ENCODE measurements at places on chromosomes 3 and 15. TPM values are rescaled to one million over a fixed set of nuclear protein-coding genes. Genes with fewer than 3 reads are reported as not detected.

Gene CSPG5
- total RNA-seq: 0.48 TPM

Gene AGTR1
- not detected for total RNA-seq

Gene NIPA2
- 59.1 TPM for total RNA-seq

Gene STARD9
- 6.3 TPM for total RNA-seq

- no peak for DNase-seq
Observed at GRCh38 chr15:68809517-68809916, 11.2 kb downstream of the ANP32A start.

DNA sequence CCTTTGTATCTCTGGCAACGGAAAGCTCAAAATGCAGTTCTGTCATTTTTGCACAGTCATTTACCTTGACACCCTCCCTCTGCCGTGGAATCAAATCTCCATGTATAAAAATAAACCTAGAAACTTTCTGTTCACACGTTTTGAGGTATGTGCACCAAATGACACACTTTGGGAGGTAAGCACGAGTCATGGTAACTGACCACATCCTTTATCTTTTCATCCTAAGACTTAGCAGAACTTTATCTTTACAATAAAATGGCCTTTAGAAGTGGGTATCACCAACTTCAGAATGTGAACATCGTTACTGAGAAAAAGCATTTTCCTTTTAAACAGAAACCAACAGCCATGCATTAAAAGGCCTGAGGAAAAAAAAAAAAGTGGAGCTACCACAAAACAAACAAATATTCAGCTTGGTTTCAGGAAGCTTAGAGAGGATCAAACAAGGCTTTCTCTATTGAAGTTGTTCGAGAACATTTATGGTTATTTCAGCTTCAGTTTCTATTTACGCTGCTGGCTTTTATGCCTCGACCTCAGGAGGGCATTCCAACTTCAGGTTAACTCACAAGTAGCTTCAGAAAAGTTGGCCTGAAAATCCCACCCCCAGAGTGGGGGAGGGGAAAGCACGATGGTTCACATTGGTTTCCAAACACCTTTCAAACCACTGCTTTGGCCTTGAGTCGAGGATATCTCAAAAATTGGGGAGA is 171.1 kb upstream of the ICE2 start:
- DNase-seq: peak; percentile 44

- DNase-seq: no peak
Observed at GRCh38 chr3:11494131-11494916, 149.4 kb downstream of the VGLL4 start.

DNA sequence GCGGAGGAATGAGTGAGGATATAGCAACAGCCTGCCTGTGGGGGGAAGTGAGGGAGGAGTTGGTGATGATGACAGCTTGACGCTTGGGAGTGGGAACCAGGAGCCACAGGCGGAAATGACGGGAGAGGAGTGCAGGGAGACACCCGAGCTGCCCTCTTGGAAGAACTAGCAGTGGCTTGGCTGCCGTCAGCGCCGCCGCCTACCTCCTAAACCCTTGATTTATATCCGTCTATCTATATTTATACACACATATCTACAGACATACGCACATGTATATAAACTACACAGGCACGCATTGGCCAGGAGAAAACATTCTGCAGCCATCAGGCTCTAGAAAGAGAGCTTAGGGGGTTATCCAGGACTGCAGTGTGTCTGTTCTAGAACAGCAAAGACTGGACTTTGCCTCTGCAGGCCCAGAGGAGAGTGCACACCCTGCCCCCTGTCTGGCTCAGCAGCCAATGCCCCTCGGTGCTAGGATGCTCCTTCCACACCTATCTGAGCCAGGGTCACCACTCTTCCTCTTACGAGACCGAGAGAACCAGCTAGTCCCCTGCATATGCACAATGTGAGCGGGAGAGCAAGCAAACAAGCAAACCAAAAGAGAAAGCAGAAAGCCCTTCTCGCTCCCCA is 45.3 kb upstream of the MAGEF1 start:
- DNase-seq: no peak

DNA sequence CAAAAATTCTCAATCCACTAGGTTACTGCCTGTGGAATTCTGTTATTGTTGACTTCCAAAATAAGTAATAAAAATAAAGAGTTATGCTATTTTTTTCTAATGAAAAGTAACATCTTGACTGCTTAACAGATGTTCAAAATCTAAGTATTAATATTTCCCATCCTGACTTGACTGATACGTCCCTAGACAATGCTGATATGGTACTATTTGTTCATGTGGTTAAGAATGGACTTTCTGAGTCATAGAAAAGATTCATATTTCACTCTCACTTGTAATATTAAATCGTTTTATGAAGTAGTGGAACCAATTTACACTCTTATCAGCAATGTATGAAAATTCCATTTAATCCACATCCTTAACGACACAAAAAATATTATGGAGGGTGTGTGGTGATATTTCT is 104.8 kb upstream of the PLSCR5 start:
- DNase-seq: no peak

DNA sequence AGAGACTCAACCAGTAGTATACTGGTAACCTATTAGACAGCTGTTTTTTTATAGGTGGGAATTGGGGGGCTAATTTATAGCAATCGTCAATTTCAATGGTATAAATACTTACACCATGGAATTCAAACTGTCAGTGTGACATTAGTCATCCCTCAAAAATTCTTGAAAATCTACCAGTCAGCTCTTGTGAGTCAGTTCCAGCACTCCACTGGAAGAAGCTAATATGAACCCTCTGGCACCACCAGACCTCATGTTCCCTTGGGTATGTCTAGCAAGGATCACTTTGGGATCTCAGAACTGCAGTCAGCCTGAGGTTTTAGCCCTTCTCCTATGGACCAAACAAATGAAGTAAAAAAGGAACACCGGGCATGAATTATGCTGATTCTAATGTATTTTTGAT is 11.8 kb upstream of the UACA start:
- DNase-seq: no peak

- no peak for DNase-seq
Observed at GRCh38 chr3:24829011-24829581, 334.4 kb upstream of the THRB start.

GRCh38 chr3:24201301-24201700 is 256.2 kb downstream of the NR1D2 start:
- no peak for DNase-seq

- no peak for DNase-seq
Observed at GRCh38 chr3:35409991-35410390, 229.3 kb upstream of the ARPP21 start.

DNA sequence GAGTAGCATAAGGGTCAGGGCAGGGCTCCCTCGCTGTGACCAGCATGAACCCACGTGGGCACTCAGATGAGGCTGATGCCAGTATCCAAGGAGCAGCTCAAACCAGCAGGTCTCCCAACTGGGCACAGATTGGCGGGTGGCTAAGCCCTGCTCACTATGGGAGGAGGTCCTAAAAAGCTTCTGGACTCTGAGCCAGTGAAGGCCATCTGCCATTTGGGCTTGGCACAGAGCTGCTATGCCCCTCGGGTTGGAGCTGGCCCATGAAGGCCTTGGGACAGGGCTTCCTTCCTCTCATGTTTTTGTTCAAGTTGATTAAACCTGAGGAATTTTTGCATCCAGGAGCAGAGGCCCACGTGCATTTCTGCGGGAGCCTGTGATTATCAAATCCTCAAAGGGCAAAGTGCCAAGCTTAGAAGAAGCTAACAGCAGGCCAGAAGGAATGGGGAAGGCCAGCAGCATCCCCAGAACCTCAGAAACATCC is 4.3 kb upstream of the STRA6 start:
- DNase-seq: no peak

DNA sequence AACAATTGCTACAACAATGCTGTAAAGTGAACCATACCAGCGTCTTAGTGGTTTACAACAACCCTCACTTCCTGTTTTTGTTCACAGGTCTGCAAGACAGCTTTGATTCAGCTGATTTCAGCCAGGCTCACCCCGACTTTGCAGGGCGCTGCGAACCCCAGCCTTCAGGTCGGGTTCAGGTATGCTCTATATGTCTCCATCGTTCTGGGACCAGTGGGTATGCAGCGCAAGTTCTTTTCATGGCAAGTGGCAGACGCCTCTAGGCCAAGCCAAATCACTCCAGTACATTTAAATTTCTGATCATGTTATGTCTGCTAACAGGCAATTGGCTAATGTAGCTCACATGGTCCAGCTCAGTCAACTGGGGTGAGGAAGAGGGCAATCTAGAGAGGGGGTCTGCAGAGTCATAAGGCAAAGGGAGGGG is 52.4 kb upstream of the RGMA start:
- peak; percentile 15 for DNase-seq

GRCh38 chr3:55526332-55527030 is 39.4 kb upstream of the WNT5A start:
- DNase-seq: no peak

GRCh38 chr3:177881351-177881750 is 654.9 kb upstream of the KCNMB2 start:
- DNase-seq: no peak

DNA sequence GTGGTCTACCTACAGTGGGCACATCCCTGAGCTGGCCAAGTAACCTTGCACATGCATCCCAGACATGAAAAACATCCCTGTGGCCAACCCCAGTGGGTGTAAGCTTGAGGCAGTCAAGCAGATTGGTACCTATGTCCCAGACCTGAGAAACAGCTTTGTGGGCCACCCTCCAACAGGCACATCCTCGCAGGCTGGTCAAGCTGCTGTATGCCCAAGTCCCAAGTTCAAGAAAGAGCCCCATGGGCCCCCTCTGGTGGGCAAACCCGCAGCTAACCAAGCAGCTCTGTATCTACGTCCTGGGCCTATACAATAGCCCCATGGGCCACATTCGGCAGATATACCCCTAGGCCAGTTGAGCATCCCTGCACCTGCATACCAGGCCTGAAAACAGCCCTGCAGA is 186.3 kb upstream of the GPR149 start:
- no peak for DNase-seq

DNA sequence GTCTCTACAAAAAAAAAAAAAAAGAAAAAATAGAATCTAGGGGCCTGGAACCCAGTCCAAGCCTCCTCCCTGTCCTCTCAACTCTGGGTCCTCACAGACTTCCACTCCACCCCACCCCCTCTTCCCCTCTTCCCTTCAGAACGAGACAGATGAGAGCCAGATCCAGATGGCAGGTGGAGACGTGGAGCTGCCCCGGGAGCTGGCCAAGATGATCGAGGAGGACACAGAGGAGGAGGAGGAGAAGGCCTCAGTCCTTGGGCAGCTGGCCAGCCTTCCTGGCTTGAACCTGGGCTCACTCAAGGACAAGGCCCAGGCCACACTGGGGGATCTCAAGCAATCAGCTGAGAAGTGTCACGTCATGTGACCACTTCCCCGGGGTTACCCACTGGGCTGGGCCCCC is 3.6 kb downstream of the CPLX3 start:
- DNase-seq: no peak

DNA sequence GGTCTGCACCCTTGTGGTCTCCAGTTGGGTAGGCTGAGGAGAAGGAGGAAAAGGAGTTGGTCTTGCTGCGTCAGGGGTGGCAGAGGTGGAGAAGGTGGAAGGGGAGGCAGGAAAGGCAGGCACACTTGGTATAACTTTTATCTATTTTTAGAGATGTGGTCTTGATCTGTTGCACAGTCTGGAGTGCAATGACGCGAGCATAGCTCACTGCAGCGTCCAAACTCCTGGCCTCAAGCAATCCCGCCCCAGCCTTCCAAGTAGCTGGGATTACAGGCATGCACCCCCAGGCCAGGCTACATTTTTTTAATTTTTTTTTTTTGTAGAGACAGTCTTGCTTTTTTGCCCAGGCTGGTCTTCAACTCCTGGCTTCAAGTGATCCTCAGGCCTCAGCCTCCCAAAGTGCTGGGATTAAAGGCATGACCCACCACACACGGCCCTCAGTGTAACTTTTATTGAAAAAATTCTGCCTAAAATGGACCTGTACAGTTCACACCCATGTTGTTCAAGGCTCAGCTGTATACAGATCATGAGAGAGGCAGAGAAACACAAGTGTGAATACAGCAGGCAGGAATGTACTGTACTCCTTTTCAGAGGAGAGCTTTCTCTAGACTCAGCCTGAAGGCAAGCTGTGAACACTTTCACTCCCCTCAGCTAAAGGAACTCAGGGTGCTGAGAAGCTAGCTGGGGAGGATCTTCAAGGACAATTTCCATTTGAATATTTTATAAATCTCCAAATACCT is 2.1 kb upstream of the RHOV start:
- DNase-seq: no peak

DNA sequence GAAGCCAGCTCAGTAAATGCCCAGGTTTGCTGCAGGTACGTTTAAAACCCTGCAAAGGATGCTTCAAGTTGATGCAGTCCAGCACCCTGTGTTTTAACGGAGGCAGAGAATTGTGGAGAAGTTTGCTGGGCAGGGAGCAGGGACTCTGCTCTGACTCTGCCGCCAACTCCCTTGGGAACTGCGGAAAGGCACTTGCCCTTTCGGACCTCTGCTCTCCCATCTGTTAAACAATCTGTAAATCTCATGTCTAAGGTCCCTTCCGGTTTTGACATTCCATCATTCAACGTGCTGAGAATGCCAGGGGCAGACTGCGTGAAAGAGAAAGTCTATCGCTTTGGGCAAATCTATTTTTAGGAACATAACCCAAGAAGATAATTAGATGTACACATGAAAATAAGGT is 184.5 kb downstream of the OPA1 start:
- DNase-seq: no peak

DNA sequence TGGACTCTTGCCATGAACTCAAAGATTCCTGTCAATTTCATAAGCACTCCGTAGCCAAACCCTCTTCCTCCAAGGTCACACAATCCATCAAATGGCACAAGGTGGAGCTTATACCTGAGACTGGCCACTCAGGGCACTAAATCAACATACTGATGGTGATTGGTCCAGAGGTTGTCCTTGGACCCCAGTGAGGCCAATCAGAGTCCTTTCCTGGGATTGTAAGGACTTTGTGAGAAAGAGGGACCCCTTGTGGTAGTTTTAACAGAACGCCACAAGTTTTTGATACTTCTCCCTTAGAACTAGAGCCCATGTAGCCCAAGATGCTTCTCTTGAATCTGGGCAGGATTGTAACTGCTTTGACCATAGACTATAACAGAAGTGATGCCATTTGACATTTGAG is 44.4 kb upstream of the LARS2 start:
- no peak for DNase-seq

Data from activated T-cell treated with anti-CD3 and anti-CD28 coated beads, Interleukin-2, amount 50 U/mL, for 72 hours (primary cell).